ENCODE measurements at places on chromosomes 11 and 22.

- no peak for DNase-seq
Measured at GRCh38 chr11:40924915-40925314, 534.5 kb downstream of the LRRC4C start.

GRCh38 chr11:47980907-47981621 lies 705 bp downstream of the PTPRJ start:
- peak; percentile 79 for DNase-seq

DNA sequence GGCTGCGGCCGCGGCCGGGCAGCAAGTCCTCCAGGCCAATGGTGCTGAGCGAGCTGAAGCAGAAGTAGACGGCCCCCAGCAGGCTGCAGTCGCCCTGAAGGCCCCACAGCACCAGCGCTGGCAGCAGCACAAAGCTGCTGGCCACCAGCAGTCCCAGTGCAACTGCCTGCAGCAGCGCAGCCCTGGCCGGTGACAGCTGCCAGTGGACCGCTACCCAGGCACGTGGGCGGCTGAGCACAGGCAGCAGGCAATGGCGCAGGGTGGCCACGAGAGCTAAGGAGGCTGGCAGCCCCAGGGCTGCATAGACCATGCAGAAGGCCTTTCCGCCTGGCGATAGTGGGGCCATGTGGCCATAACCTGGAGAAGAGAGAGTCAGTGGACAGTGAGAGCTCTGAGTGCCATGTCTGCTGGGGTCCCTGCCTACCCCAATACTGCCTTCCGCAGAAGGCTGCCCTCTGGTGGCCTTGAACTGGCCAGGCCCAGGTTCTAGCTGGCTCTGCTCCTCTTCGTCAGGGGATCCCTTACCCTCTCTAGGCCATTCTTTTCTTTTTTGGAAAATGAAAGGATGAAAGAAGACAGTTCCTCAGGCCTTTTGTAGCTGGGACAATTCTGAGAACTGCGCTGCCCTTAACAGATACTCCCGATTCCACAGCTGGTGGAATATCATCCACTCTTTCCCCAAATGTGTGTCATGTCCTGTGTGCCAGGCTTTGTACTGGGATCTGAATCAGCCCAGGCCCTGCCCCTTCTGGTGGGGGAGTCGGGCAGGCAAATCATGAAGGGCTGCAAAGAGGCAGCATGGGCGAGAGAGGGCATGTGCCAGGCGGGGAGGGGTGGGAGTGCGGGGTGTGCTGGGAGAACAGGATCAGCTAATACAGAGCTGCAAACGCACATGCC lies 1.8 kb downstream of the KCNK7 start:
- no peak for DNase-seq

GRCh38 chr11:96293598-96294021 lies 49.4 kb downstream of the MAML2 start:
- no peak for DNase-seq

DNA sequence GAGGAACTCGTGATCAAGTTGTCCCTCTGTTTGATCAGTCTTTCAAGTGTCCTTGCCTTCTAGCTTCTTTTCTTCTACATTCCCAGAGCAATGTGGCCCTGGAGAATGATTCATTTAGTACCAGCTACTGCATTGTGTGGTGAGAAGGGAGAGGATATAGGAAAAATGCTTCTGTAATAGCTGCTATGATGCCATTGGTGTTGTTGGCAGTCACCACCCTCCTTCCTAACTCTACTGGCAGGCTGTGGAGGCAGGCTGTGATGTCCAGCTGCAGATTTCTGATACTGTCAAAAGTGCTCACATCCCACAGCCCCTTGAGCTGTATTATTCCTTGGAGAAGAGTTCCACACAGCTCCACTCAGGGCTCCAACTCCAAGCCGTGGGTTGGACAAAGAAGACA lies 52.8 kb downstream of the ENDOD1 start:
- no peak for DNase-seq

GRCh38 chr11:117830072-117830471 lies 5.5 kb upstream of the FXYD2 start:
- no peak for DNase-seq

GRCh38 chr11:120431633-120432032 lies 79.9 kb upstream of the GRIK4 start:
- DNase-seq: peak; percentile 40

DNA sequence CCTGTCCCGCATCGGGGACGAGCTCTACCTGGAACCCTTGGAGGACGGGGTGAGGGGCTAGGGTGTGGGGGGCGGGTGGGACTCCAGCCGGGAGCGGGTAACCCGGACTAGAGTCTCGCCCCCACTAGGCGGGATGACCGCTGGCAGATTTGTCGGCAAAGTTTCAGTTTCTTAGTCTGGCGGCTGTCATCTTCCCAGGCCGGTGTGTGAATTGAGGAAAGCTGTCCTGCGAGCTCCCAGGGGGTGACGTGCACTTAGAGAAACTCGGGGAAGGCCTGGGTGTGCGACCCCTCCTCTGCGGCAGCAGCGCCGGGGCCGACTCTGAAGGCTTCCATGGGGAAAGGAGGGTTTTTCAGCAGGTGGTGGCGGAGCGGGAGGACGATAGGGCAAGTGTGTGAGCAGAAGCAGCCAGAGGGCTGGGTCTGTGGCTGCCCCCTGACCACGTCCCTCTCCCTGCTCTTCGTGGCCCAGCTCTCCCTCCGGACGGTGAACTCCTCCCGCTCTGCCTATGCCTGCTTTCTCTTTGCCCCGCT lies 463 bp downstream of the RAD9A start:
- peak; percentile 49 for DNase-seq

DNA sequence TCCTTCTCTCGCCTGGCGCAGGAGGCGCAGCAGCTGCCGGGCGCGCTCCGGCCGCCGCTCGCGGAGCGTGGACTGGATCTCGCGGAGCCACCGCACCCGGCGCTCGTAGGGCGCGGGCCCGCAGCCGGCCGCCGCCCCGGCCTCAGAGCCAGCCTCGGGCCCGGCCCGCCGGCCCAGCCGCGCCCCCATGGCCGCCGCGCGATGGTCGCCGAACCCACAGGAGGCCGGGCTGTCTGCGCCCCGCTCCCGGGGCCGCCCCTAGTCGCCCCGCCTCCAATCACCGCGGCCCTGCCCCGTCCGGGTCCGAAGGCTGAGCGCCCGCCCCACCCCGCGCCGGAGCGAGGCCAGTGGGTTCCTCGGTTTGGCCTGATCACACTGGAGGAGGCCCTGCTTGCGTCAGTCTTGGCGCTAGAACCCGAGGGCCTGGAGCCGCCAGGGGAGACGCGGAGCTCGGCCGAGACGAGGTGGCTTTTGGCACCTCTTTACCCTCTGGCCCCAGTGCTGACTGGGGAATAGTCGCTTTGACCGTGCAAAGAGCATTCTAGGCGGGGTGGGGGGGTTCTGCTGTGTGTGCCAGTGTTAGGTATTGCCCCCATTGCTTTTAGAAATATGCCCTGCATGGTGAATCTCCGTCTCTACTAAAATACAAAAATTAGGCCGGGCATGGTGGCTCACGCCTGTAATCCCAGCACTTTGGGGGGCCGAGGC lies at the start of gene LRRC75B:
LRRC75B (minus strand) TSS at position 223 of the 708 bp plus-strand sequence; CDS start at position 189, 34 bp downstream.
- peak; percentile 92 for DNase-seq
